ENCODE measurements at places on chromosomes 6 and 20.

DNA sequence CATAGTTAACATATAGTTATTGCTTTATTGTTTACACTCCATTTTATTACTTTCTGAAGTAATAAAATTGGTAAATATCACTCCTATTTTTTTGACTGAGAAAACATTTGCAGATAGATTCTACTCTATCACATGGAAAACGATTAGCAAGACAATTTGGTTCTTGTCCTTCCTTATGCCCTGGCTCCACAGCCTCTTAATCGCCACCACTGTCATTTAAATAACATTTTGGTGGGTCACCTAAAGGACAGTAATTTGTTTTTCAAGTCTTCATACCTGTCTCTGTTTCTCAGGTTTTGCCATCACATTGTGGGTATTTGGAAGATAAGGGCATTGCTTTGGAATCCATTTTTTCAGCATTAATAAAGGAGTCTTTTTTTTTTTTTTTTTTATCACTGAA, 521.5 kb upstream of the IRAK1BP1 start:
- no peak for DNase-seq

- DNase-seq = peak; percentile 60
Measured at GRCh38 chr6:111087106-111087835, at the start of gene SLC16A10. SLC16A10 (plus strand) TSS chr6:111087503; CDS start chr6:111087753, 250 bp downstream.

DNA sequence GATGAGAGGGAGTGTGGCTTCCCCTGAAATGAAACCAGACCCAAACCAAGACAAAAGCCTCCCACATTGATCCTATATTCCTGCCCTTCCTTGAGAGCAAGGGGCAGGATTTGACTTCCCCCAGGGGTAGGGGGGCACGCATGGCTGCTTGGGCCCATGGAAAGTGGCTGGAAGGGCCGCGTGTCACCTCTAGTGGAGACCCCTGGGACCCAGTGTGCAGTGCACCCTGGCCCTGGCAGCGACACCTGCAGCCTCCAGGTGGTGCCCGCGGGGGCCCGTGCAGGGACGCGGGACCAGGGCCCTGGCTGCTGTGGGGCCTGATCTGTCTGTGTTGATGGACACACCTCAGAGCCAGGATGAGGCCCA, 18.0 kb upstream of the SLCO4A1 start:
- DNase-seq = no peak

- DNase-seq = no peak
Measured at GRCh38 chr6:15368186-15368585, 122.3 kb downstream of the JARID2 start.

DNA sequence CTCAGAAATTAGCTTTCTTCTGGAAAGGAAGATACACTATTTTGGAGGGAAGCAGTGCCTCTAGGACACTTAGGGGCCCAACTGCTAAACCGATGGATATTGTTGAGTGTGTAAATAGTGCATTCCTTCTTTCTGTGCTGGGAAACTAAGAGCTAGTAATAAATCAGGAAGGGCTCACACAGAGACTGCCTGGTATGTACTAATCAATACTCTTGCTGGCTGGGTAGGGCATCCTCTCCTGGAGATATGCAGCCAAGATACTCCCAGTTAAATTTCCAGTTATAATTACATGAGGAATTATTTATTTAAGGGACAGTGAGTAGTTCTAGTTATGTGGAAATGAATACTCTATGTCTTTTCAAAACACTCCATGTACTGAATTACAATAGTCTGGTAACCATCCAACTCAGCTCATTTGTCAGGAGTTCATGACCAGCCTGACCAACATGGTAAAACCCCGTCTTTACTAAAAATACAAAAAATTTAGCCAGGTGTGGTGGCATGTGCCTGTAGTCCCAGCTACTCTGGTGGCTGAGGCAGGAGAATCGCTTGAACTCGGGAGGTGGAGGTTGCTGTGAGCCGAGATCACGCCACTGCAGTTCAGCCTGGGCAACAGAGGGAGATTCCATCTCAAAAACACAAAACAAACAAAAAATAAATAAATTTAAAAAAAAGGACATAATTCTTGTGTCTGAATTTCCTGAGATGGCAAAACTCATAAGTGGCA, 100.0 kb downstream of the OR2B2 start:
- no peak for DNase-seq

DNA sequence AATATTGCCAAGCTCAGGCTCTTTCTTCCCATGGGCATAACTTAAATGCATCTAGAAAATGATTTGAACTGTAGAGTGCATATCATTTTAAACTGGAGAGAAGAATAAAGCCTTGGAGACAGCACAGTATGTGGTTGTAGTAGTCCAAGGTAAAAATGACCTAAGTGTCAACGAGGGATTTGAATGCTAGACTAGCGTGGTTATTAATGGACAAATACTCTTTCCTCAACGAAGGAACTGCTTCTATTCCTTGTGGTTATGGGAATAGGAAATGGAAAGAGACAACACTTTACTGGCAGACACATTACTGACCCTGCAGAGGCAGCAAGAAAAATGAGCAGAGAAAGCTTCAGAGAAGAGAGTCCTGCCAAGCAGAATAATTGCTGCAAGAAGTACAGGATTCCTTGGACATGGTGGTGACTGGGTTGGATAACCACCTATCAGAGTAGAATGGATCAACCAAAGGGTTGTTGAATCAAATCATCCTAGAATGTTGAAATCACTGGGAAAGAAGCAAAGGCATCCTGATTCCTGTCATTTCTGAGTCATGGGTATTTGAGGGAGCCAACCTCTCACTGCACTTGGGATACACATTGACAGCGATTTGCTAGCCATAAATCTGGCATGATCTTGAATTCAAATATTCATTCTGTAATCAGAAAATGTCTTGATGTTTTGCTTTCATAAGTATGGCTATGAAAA, 258.1 kb upstream of the EPHA7 start:
- no peak for DNase-seq

- no peak for DNase-seq
Measured at GRCh38 chr6:139528471-139528870, 154.0 kb upstream of the CITED2 start.

- DNase-seq = no peak
Measured at GRCh38 chr6:39093149-39093708, 21.8 kb downstream of the SAYSD1 start.

GRCh38 chr20:8777911-8778310, 291.0 kb upstream of the PLCB4 start:
- no peak for DNase-seq

DNA sequence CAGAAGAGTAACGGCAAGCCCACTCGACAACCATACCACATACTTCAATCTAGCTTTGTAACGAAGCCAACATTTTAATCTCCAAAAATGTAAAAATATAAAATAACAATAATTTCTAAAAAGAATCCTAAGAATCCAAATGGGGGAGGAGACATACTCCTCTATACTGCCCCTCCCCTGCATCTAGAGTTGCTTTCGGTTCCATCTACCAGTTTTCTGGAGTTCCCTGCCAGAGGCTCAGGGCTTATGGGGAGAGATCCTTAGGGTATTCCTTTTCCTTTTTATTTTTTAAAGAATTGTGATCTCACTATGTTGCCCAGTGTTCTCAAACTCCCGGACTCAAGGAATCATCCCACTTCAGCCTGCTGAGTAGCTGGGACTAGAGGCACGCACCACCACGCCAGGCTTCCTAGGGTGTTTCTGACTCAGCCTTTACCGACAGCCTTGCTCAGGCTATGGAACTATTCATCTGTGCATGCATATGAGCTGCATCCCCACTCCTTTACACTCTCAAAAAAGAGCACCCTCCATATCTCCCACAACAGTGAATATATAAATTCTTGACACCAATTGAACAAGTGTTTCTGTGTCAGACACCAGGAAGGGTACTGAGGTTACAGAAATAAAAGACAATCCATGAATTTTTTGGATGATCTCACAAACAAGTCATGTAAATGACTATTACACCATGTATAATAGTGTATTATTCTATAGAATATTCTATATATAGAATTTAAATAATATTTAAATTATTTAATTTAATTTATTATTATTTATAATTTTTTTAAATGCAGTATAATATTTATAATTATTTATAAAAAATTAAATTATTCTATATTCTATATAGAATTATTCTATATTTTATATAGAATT, 40.7 kb upstream of the UBR2 start:
- DNase-seq = no peak

- DNase-seq = no peak
Measured at GRCh38 chr20:14991023-14991422, 653.6 kb upstream of the FLRT3 start.

GRCh38 chr6:4743062-4743461, 33.1 kb upstream of the CDYL start:
- DNase-seq = no peak

DNA sequence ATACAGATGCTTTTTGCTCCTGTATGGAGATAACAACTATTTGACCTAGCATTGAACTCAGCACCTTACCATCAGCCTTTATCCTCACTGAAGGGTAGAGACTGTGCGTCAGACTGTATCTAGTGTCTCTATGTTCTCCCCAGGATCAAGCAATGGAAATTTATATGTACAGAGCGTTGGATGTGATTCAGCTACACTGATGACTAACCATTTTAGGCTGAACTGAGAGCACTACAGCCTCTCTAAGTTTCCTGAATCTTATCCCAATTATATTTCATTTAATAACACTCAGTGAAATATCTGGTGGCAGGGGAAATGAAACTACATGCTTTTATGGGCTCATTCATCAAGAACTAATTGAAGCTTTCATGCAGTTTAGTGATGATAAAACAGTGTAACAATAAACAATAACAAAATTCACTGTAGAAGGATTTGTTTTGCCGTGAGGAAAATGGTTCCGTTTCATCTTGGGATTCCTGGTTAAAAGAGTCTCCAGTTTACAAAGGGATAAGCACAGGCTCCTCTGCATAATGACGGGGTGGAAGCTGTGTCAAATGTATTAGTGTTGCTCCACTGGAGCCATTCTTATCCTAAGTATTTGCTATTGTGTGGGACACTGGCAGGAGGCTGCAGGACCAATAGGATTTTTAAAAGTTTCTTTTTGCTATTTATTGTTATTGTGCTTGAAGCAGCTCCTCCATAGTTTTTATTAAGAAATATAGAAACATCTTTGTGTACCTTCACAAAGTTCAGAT, 567.6 kb upstream of the MMS22L start:
- DNase-seq = no peak

DNA sequence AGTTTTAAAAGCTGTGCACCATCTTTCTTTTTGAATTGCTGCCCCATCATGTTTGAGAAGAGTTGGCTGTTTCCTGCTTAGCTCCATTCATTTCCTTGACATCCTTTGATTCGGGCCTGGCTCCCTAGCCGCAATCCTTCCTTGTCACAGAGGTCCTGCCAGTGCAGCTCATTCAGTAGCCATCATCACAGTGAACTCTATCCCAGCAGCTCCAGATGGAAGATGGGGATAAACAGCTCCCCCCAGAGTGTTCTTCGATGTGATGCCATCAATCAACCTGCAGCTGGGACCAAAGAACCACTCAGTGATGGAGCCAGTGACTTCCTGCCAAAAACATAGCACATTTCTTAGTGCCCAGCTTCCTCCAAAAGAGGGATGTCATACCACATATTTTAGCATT, 158.8 kb downstream of the FRK start:
- DNase-seq = no peak

DNA sequence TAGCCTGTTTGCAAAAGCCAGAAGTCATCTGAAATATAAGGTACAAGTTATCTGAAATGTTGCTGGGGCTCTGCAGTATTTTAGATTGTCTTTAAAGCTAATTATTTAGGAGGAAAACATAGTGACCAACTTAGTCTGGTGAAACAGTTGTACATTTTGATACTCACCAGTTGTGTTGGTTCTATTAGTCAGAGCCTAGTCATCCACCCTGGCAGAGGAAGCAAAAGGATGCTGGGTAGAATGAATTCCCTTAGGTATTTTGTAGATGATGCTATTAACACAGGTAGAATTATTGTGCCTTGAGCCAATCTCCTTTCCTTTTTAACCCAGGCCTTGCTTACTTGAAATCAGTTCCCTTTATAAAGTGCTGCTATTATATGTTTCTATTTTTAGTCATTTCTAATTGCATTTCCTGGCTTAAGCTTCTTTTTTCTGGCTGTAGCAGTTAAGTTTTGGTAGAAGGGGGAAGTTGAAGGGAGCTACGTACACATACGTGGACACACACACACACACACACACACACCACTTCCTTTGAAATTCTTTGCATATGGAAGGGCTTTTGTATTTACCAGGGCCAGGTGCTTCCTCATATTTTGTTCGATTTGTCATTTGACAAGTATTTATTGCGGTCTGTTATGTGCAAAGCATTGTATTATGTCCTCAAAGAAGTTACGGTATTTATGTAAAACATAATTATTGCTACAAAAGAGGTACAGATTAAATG, 82.4 kb downstream of the RTN4IP1 start:
- DNase-seq = no peak

DNA sequence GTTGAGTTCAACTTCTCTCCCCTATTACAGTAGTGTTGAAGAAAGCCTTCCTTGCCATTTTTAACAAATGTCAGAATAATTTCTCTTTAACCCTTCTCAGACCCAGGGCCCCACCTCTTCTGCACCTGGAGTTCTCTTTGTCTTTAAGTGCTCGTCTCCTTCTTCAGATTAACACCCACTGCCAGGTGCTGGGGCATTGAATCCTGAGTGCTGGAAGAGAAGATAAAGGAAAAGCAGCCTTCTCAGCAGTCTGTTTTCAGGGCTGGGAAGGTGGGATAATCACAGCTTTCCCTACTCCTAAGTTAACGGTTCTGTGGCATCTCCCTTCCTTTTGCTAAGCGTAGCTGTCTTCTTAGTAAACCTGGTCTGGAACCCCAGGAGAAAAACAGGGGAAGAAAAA, 114.6 kb upstream of the TAB2 start:
- no peak for DNase-seq

- no peak for DNase-seq
Measured at GRCh38 chr6:116385921-116386320, 15.2 kb downstream of the DSE start.

GRCh38 chr6:14799928-14800327, 445.9 kb upstream of the JARID2 start:
- DNase-seq = peak; percentile 5

- DNase-seq = no peak
Measured at GRCh38 chr6:15109338-15110090, 136.4 kb upstream of the JARID2 start.

DNA sequence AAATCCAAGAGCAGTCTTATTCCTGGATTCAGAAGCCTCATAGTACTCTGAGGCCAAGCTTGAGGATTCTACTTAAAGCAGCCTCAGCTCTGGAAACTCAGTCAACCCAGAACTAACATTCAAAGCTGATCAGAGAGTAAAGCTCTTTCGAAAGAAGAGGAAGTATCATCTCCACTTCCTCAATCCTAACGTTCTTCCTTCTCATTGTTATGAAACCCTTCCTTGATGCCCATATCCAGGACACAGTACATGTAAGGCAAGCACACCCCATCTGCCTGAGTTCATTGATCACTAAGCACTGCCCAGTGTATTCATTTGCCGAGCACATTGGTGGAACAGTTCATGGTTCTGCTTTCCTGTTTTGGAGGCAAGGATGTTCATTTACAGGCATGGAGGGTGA, at the start of gene IPCEF1:
Gene IPCEF1 (minus strand): TSS at position 114 of the 400 bp plus-strand sequence. CDS start 90,856 bp downstream, outside the sequence.
- no peak for DNase-seq

GRCh38 chr6:1626481-1626880, 16.8 kb downstream of the FOXC1 start:
- no peak for DNase-seq

Measured in stimulated activated CD4-positive, alpha-beta T cell treated with anti-CD3 and anti-CD28 coated beads, Interleukin-12 subunit alpha, Interleukin-12 subunit beta, amount 100 ng/mL, for 24 hours (primary cell).